ENCODE measurements at places on chromosomes 4 and X.

GRCh38 chr4:128305942-128306341 is 18.3 kb upstream of the PGRMC2 start:
- no peak for DNase-seq

GRCh38 chr4:140863197-140863596 is 107.0 kb upstream of the TBC1D9 start:
- DNase-seq, result peak; percentile 63

DNA sequence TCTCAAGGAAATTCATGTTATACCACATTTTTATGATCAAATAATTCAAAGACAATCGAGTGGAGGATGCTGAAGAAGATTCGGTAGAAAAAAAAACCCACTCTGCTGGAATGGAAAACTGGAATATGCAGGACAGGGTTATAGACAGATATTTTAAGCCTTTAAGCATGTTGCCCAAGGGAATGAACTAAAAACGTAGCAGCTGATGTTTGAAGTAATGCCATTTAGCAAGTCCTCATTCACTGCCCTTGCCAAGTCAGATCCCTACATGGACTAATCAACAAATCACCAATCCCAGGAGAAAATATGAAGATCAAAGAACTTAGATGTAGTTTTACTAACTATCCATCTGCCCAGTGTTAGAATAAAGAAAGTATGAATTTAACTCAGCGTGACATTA is 75.6 kb upstream of the ETNPPL start:
- no peak for DNase-seq

- DNase-seq, result no peak
These were observed 11.7 kb upstream of the TMEM271 start for GRCh38 chr4:587671-588350.

DNA sequence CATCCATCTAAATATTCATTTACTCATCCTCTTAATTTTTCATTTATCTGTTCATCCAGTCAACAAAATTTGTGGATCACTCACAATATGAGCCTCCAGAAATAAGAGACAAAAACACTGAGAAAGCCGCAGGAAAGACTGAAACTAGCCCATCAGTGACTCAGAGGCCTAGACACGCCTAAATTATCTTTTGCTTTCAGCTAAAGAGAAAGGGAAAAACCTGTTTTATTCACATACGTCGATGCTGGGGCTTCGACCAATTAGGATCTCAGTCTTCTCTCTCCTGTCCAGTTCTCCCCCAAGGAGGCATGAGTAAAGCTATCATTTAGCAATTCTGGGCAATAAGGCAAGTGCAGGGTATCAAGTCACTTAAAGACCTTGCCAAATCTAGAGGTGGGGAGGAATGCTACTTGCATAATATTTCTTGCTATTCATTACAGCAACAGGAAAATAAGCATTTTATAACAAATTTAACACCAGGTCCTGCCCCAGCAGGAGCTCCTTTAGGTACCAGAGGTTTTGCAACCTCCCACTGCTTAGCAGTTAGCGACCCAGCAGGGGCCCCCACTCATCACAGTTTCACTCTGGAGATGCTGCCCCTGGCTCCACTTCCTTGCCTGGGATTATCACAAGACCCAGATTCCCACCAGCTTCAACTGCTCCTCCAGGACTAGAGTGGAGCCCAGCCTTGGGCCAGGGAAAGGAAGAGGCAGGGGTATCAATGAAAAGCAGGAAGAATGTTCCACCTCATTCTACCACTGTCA is 30.1 kb upstream of the TMEM154 start:
- DNase-seq, result peak; percentile 79

GRCh38 chr4:54277691-54278090 is 48.6 kb downstream of the PDGFRA start:
- DNase-seq, result no peak

- DNase-seq, result no peak
These were observed 19.1 kb downstream of the HAUS3 start for GRCh38 chr4:2222838-2223237.

DNA sequence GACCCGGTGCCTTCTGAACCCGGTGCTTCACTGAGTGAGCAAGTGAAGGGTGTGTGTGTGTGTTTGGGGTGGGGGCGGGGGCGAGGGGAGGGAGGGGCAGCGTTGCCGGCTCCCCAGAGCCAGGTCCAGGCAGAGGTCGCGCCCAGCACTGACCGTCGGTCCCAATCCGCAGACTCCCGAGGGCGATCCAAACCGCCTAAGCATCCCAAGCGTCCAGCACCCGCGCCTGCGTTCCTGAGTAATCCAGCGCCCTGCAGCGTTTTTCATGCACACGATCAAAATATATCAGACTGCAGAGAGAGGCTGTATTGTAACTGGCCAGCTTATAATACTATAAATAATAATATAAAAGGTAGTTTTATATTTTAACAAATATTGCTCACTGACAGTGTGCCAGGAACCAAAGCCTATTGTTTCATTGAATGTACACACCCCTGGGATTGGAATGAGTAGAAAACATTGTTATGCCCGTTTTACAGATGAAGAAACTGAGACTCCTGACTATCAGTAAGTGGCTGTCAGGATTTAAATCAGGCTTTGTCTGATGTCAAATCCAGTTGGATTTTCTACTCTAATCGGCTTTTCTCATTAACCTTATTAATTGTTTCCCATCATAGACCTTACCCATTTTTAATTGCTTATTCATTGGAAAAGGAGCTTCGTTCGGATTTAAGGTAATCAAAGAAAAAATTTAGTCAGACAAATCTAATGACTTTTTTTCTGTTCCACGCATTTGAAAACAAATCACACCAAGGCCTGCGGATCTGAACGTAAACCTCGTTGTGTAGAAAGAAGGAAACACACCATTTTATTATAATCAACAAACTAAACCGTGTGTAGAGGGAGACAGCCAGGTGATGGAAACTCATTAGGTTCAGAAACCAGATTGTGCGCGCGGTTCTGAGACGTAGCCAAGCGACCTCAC is 4.0 kb upstream of the NKX3-2 start:
- peak; percentile 17 for DNase-seq

- DNase-seq, result no peak
These were observed 41.8 kb downstream of the GASK1B start for GRCh38 chr4:158131027-158131426.

GRCh38 chr4:87038837-87039615 is 104.2 kb downstream of the AFF1 start:
- no peak for DNase-seq

DNA sequence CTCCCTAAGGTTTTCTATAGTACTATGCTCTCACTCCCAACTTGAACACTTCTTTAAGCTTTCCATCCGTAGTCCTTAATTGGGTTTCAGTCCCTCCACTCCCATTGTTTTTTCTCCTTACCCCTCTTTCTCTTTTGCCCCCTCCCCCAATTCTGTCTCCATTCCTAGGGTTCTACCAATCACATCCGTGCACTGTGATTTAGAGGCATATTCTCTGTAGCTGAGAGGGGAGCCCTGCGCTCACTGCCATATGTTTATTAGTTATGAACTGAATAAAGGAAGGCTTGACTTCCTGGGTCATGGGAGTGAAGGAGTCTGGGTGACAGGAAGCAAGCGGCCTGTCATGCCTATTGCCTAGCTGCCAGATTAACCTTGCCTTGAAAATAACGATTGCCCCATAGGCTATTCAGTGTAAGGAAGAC is 471 bp downstream of the MCTS1 start:
- peak; percentile 29 for DNase-seq

DNA sequence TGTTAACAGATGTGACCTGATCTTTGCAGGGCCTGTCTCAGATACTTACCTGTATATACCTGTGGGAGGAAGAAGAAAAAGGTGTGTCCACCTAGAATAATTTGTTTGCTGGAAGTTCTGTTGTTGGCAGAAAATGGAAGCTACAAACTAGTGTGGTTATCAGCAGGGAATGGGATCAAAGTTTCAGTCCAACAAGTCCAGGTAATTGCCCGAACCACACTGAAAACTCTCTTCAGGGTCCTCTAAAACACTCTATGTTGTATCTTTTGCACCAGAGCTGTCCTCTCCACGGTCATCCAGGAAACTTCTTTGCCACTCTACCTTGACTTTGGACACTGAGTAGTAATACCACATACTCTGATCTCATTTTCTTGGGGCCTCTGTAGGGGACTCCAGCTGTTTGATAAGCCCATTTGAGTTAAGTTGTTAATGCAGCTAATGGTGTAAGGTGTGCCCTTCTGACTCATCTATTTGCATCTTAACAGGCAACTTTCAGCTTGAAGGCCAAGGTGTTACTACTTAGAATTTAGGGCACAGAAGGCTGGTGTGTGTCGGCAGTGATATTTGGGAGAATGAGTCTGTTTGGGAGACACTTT is 38.7 kb upstream of the GATB start:
- no peak for DNase-seq

- no peak for DNase-seq
These were observed 36.2 kb upstream of the USP38 start for GRCh38 chr4:143148521-143148920.

DNA sequence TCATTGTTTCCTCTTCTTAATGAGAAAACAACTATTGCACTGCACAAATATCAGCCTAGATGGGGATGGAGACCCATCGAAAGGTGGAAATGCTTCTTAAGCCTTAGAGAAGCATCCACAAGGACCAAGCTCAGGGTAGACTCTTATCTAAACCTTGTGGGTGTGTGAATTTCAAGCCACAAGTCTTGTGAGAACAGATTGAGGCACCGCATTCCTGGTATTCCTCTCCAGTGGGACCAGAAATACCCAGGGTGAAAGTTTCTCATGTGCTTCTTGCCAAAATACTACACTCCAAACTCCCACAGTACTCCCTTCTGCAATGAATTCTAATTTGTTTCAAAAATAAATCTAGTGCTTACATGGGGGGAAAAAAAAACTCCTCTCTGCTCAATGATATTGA is 375.6 kb downstream of the PDGFC start:
- no peak for DNase-seq

GRCh38 chrX:142076633-142077032 is 128.5 kb downstream of the MAGEC2 start:
- DNase-seq, result no peak

Data from MM.1S (cell line).